Stimulated activated CD4-positive, alpha-beta T cell treated with anti-CD3 and anti-CD28 coated beads, Interleukin-4, amount 100 ng/mL, for 24 hours (primary cell): ENCODE measurements at places on chromosomes 16 and 17.

GRCh38 chr17:72236980-72237633 is 116.3 kb downstream of the SOX9 start:
- DNase-seq = no peak

DNA sequence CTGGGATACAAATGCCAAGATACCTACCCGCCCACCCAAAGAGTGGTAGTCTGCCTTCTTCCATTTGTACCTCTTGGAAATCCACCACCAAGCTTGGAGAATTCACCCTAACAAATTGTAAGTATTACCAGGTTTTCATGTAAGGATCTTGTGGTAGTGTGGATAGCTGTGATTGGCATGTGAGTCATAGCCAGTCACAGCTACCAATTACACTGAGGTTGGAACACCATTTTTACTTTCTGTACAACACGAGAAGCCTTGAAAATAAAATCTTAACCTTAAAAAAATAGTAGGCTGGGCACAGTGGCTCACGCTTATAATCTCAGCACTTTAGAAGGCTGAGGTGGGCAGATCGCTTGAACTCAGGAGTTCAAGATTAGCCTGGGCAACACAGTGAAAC is 18.5 kb upstream of the SLC35G3 start:
- DNase-seq = no peak

- DNase-seq = peak; percentile 41
Observed at GRCh38 chr17:76076765-76077583, 2.0 kb upstream of the ZACN start.

DNA sequence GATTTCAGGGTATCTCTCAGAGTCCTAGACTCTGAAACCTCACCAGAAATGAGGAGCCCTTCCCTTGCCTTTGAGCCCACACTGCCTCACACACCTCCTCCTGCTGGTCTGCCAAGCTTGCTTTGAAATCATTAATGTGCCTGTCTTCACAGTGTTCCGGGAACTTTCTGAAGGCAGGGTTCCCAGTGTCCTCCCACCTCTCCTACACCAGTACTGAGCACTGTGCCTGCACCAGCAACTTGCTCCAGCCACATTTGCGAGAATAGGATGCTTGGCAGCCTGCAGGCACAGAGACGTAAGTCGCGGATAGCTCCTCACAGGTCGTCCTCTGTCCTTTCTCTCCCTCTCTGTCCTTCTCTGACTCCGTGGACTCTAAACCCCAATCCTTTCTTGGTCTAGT is 408.4 kb upstream of the EEF2KMT start:
- no peak for DNase-seq

DNA sequence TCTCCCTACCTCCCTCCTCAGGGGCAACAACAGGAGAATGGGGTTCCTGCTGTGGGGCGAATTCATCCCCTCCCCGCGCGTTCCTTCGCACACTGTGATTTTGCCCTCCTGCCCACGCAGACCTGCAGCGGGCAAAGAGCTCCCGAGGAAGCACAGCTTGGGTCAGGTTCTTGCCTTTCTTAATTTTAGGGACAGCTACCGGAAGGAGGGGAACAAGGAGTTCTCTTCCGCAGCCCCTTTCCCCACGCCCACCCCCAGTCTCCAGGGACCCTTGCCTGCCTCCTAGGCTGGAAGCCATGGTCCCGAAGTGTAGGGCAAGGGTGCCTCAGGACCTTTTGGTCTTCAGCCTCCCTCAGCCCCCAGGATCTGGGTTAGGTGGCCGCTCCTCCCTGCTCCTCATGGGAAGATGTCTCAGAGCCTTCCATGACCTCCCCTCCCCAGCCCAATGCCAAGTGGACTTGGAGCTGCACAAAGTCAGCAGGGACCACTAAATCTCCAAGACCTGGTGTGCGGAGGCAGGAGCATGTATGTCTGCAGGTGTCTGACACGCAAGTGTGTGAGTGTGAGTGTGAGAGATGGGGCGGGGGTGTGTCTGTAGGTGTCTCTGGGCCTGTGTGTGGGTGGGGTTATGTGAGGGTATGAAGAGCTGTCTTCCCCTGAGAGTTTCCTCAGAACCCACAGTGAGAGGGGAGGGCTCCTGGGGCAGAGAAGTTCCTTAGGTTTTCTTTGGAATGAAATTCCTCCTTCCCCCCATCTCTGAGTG is 5.9 kb upstream of the LASP1NB start:
- DNase-seq = no peak

DNA sequence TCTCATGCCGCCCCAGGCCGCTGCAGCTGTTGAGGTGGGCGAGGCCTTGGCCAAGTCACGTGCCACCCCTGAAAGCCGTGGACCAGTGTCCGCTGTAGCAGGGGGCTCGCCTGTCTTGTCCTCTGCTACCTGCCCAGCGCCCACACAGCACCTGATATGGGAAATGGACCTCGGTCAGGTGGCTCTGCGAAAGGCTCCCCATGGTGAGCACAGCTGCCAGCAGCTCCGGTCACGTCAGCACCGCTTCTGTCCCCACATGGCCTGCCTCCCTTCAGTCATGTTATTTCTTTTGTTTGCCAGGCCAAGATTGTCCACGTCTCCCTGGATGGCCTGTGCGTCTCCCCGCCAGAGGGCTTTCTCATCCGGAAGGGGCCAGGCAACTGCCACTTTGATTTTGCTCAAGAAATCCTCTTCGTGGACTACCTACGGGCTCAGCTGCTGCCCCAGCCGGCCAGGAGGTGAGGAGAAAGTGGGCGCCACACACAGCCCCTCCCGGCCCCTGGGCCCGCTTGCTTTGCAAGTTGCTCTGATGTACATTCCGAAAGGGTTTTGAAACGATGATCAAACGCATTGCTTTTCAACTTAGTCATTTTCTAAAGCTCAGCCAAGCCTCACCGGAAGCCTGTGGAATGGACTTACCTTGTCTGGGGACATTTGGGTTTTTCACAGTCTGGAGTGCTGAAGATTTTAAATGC is 219.8 kb downstream of the KATNIP start:
- DNase-seq = no peak

GRCh38 chr17:47719411-47720152 is 13.5 kb upstream of the TBX21 start:
- DNase-seq = peak; percentile 82

DNA sequence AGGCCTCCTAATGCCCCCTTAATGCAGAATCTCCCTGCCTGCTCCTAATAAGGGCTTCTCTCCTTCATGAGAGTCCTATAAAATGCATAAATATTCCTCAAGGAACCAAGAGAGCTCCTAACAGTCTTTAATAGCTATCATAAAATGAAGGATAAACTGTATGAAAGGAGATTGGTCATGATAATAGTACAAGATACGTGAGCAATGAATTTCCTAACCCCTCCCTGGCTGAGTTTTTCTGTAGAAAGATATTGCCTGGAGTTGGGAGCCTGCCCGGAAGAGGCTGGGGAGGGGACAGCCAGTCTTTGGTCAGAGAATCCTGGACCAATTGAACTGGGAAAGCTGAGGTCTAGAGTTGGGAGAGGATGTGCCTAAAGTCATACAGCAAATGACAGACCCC is 321.9 kb upstream of the CDH5 start:
- no peak for DNase-seq

DNA sequence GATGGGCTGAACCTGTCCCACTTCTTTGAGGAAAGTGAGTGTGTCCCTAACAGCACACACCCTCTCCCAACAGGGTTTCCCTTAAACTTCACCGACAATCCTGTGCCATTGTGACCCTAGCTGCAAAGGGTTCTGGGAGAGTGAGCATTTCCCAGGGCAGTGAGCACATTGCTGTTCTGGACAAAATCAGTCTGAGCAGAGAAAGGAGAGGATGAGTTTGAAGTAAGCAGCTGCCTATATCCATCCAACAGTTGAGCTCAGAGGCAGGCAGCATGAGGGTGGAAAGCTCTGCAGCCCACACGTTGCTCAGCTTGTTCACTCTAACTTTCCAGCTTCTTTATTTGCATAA is 296.5 kb upstream of the MAF start:
- no peak for DNase-seq

- peak; percentile 4 for DNase-seq
Observed at GRCh38 chr16:4032768-4033167, 83.5 kb downstream of the ADCY9 start.

GRCh38 chr16:52076332-52076731 is 470.6 kb downstream of the TOX3 start:
- no peak for DNase-seq

DNA sequence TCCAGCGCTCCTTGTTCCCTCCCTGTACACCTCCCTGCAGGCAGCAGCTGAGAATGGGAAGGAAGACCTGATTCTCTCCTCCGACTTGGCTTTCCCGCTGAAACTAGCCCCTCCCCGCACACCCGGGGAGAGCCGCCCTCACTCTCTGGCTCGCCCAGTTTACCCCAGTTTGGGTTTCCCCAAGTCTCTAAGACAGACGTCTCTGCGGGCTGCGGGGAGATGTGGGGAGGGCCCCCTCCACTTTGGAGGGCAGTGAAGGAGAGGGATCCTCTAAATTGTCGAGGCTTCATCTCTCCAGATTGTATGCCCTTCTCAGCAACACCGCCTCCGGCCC is 797 bp downstream of the GRB7 start:
- DNase-seq = peak; percentile 55

- DNase-seq = no peak
Observed at GRCh38 chr16:51994597-51994996, 552.3 kb downstream of the TOX3 start.

GRCh38 chr16:69165584-69165983 is 21.4 kb upstream of the SNTB2 start:
- DNase-seq = no peak

- DNase-seq = no peak
Observed at GRCh38 chr16:57264381-57264780, 19.3 kb downstream of the ARL2BP start.

DNA sequence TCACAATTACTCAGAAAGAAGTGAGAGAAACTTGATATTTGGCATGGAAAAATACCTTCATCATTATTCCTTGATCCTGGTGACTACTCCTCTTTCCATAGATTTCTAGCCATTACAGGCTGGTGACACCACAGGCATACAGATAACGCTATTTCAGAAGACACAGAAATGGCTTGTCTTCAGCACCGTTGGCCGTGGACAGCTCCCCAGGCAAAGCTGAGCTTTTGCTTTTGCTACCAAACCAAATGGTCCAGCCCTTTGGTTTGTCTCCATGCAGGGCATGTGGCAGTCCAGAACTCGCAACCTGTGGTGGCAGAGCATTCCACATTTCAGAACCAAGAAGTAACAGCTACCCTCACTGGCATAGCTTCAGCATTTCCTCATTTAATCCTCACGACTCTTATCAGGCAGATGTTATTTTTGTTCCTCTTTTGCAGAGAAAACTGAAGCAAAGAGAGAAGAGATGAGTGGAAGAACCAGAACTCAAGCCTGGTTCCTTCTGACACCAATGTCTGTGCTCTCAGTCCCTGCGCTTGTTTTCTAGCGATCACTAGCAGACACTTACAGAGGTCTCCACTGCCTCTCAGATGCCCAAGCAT is 55.5 kb downstream of the HS3ST4 start:
- DNase-seq = no peak

DNA sequence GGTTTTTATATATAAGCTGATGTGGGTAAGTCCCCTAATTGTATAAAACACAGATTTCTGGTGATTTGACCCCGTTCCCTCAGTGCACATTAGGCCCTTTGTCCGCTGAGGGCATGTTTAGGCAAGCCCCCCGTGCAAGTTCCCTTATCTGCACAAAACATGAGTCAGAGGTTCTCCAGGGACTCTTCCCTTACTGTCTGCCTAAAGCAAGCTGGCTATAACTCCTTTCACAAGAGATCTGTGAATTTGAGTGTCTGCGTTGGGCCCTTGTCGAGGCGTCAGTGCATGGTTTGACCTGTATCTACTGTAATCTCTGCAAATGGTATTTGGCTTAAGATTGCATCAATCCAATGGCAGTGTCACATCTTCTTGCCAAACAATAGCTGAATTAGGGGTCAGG is 712.8 kb downstream of the CDH8 start:
- no peak for DNase-seq

DNA sequence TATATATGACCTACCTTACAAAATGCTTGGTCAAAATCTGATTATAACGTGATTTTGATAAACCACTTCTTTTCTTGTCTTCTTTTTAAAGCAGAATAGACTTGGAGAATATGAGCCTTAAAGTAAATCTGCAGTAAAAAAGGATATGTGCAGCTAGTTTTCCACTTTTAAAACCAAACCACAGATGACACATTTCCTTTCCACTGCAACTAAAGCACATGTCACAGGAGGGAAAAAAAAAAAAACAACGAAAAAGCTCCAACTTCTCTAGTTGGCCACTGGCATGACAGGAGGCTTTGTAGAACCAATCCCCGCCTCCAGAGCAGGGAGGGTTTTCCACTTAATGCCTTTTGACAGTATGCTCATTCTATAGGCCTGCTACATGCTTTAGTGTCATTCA is at the start of gene EVI2A:
Gene EVI2A (minus strand): TSS at position 142 of the 400 bp plus-strand sequence. CDS start 2,609 bp downstream, outside the sequence.
- DNase-seq = peak; percentile 85

- no peak for DNase-seq
Observed at GRCh38 chr16:73179705-73180331, 131.9 kb upstream of the ZFHX3 start.

DNA sequence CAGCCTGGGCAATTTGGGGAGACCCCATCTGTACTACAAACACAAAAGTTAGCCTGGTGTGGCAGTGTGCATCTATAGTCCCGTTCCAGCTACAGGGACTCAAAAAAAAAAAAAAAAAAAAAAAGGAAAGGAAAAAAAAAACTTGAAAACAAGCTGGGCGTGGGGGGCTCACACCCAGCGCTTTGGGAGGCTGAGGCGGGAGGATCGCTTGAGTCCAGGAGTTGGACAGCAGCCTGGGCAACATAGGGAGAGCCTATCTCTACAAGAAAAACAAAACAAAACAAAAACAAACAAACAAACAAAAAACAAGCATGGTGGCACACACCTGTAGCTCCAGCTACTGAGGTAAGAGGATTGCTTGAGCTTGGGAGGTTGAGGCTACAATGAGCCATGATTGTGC is 12.9 kb upstream of the CCL17 start:
- DNase-seq = no peak

GRCh38 chr16:68088130-68088972 is 3.2 kb downstream of the NFATC3 start:
- DNase-seq = no peak

DNA sequence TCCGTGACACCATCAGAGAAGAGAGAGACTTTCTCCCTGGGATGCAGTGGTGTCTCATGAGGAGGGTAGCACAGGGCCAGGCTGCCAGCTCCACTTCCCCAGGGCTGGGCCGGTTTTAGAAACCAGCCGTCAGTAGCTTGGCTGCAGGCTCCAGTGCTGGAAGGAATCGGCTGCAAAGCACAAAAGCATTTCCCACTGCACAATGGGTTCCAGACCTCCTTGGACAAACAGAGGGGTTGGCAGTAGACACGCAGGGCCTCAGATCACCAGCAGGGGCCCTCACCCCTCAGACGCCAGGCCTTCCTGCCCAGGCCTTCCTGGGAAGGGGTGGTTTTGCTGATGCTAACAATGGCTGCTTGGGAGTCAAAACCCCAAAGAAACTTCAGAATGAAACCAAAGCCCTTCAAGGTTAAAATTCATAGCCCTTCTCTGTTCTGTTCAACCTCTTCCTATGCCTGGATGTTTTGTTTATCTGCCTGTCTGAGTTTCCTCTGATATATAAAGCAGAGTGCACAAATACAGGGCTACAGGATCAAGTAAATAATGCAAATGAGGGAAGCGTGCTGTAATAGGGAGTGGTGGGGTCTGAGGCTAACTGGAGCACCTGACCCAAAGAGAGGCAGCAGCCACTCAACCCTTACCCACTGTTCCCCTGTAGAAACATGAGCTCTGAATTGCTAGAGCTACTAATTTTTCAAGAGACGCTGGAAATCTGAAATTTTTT is 26.2 kb downstream of the TEKT5 start:
- peak; percentile 7 for DNase-seq

GRCh38 chr17:4090898-4091297 is 51.9 kb downstream of the ZZEF1 start:
- DNase-seq = no peak

GRCh38 chr17:42414704-42415409 is 8.2 kb downstream of the CAVIN1 start:
- peak; percentile 63 for DNase-seq
